Activated T-cell treated with anti-CD3 and anti-CD28 coated beads for 24 hours (primary cell): ENCODE measurements at places on chromosomes 12 and 14.

DNA sequence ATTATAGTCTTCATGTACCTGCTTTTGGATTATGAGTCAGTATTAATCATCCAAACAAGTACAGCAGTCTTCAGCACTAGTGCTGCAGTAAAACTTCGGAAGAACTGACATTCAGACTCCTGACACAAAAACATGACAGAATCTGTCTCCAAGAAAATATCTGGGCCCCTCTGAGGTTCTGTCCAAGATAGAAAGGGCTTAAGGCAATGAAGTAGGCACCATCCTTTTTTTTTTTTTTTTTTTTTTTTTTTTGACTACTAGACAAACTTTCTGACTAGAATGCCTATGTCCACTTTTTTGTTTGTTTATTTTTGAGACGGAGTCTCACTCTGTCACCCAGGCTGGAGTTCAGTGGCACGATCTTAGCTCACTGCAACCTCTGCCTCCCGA, 112.5 kb downstream of the MED13L start:
- DNase-seq: no peak

GRCh38 chr12:57460841-57461275, 1.3 kb downstream of the GLI1 start:
- no peak for DNase-seq

DNA sequence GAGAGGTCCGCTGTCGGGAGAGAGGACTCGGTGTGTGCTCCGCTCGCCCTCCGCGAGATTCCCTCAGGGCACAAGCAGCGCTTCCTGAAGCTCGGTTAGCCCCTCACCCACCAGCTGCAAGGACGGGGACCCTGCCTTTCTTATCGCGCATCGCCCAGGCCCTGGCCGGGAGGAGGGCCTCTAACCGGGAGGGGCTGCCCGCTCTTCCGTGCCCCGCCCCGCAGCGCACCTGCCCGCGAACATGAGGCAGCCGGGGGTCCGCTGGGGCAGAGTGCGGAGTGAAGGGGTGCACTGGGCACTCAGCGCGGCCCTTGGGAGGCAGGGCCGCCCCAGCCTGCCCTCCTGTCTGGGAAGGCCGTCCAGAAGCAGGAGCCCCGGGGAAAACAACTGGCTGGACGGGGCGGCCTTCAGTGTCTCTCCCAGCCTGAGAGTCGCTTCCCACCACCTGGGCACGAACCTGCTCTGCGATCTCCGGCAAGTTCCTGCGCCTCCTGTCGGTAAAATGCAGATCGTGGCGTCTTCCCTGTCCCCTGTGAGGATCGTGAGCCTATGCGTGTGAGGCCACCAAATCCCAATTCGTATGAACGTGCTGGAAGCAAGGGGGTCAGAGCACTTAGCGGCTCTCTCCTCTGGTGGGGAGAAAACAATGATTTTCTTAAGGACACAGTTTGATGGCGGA, 28.0 kb upstream of the ADIPOR2 start:
- DNase-seq: no peak

- DNase-seq: no peak
Observed at GRCh38 chr12:6390084-6390799, 6.3 kb downstream of the LTBR start.

DNA sequence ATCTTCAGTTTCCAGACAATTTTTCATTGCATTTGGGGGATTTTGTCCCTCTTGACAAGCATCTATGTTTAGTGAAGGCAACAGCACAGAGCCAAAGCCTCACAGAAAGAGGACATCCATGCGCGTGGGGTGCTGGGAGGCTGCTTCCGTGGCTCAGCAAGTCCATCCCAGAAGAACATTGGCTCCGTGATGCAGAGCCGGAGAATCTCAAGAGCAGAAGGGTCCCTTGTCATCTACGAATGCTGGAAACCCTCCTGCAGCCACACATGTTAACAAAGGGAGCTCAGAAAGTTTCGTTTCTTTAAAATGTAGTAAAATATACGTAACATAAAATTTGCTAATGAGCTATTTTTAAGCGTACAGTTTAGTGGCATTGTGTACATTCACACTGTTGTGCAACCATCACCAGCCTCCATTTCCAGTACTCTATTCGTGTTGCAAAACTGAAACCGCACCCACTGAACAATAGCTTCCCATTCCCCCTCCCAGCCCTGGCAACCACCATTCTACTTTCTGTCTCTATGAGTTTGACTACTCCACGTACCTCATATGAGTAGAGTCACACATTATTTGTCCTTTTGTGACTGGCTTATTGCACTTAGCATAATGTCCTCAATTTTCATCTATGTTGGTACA, 185.9 kb downstream of the TTC7B start:
- no peak for DNase-seq
